ENCODE measurements at places on chromosomes 6 and 20.
A peak's percentile ranks its signal among the peaks of the same experiment; 100 is the strongest.

DNA sequence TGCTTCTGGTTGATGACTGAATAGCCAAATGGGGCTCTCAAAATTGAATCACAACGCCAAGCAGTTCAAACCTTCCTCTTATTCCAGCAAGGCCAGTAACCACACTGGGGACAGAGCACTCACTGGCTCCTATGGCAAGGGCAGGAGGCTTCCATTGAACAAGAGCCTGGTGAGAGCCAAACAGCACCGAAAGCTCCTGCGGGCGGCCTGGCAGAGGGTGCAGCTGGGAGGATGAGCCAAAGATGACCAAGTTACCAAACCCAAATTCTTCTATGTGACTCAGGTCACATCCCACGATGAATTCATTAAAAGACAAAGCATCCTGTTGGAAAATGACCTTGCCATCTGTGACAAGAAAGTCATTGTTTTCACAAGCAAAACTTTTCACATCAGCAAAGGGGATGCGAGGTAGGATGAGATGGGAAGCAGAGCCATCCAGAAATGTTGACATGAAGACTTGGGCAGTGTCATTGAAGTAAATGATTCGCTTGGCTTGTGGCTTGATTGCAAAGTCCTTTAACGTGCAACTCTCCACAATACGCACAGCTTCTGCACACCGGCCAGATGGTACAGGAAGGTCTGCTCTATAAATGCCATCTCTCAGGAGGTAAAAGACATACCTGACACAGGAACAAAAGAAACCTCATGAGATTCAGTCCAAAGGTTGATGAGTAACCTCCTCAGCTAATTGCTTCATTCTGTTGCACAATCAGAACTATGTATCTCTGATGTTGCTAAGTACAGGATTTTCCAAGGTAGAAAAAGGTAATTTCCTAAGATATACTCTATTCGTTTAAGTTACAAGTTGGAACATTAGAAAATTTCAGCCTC lies 36.3 kb downstream of the ROS1 start:
- DNase-seq = no peak

GRCh38 chr6:160102399-160102798 lies 19.2 kb upstream of the SLC22A1 start:
- DNase-seq = no peak

DNA sequence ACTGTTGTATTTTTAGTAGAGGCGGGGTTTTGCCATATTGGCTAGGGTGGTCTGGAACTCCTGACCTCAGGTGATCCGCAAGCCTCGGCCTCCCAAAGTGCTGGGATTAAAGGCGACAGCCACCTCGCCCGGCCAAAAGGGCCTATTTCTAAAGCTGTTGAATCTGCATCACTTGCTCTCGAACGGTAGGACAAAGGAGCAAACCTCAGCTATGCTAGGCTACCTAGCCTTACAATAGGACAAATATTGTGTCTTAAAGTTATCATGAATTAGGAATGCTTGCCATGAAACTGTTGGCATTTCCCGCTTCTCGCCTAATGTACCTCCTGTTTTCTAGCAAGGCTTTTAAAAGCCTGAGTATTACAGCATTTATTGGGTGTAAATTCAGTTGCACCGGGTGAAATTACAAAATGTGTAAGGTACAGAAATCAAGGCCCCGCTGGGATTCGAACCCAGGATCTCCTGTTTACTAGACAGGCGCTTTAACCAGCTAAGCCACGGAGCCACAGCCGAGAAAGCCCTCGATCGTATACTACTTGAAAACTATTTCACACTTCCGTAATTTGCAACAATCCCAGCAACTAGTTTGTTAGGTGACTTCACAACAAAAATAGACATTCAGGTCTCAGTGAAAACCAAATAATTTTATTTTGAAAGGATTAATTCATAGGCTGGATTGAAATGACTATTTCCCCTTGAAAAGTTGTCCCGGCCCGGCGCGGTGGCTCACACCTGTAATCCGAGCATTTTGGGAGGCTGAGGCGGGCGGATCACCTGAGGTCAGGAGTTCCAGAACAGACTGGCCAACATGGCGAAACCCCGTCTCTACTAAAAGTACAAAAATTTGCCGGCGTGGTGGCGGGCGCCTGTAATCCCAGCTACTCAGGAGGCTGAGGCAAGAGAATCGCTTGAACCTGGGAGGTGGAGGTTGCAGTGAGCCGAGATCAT lies 211.6 kb upstream of the ZNF184 start:
- DNase-seq = peak; percentile 41

DNA sequence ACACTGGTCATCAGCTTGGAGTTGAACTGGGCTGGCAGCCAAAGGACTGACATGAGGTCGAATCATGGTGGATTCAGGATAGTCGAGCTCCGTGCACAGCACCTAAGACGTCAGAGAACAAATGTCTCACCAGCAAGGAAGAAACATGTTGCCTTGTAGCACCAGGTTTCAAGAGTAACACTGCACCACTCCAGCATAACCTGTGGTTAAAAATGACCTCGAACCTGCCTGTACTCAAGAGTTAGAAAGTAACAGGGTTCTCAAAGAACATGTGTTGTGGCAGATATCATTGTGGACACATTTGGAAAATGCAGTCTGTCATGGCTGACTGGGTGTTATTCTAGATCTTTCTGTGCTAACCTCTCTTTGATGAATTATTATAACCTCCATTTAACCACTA lies 511.6 kb downstream of the CDH26 start:
- DNase-seq = no peak

GRCh38 chr20:17782768-17783167 lies 83.0 kb downstream of the BANF2 start:
- DNase-seq = no peak
